ENCODE measurements at places on chromosomes 5 and 9.

DNA sequence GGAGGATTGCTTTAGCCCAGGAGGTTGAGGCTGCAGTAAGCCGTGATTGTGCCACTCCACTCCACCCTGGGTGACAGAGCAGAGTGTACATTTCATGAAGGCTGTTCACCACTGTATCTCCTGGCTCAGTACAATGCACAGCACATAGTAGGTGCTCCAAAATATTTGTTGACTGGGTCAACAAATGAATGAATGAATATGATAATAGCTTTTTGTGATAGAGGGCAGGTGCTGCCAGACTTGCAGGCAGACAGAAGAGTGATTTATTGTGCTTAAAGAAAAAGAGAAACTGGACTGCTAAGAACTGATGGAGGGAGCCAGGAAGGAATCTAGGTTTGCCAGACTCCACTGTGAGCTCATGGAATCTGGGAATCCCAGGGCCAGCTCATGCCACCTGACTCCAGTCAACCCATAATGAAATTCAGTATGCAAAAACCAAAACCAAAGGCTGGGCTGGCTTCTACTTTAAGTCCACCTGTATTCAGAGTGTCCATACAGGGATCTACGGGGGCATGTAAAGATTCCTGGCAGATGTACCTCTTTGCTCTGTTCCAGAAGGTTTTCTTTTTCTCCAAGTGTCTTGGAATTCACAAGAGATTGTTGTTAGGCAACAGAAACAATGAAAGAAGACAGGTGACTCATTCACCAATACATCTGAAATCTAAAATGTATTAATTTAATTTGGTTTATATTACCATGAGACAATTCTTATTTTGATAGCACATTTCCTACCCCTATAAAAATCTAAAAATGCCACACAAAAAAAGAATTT lies 15.5 kb upstream of the CTNNA1 start:
- no peak for DNase-seq

- DNase-seq, result no peak
These were observed 11.9 kb downstream of the CNTFR start for GRCh38 chr9:34577400-34578240.

GRCh38 chr5:134138416-134139376 lies 24.2 kb downstream of the TCF7 start:
- DNase-seq, result no peak

DNA sequence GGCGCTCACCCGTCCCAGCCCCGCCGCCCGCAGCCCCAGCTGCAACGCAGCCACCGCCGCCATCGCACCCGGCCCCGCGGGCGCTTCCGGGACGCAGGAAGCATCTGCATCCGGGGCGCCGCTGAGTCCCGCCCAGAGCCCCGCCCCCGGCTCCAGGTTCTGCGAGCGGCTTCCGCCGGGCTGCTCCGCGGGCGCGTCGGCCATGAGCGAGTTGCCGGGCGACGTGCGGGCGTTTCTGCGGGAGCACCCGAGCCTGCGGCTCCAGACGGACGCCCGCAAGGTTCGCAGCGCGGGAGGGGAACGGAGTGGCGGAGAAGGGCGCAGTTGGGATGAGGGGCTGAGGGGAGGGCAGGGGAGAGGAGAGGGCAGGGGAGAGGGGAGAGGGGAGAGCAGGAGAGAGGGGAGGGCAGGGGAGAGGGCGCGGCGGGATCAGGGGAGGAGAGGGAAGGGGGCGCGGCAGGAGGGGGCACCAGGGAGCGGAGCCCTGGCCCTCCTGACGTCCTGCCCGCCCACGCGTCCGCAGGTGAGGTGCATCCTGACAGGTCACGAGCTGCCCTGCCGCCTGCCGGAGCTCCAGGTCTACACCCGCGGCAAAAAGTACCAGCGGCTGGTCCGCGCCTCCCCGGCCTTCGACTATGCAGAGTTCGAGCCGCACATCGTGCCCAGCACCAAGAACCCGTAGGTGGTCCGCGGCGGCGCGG lies at the start of the genes SURF1 and SURF2:
SURF1 (minus strand) TSS at position 97 of the 701 bp plus-strand sequence; CDS start at position 63, 34 bp downstream.
SURF2 (plus strand) TSS at position 160 of the 701 bp plus-strand sequence; CDS start at position 203, 43 bp downstream.
- DNase-seq, result peak; percentile 84

DNA sequence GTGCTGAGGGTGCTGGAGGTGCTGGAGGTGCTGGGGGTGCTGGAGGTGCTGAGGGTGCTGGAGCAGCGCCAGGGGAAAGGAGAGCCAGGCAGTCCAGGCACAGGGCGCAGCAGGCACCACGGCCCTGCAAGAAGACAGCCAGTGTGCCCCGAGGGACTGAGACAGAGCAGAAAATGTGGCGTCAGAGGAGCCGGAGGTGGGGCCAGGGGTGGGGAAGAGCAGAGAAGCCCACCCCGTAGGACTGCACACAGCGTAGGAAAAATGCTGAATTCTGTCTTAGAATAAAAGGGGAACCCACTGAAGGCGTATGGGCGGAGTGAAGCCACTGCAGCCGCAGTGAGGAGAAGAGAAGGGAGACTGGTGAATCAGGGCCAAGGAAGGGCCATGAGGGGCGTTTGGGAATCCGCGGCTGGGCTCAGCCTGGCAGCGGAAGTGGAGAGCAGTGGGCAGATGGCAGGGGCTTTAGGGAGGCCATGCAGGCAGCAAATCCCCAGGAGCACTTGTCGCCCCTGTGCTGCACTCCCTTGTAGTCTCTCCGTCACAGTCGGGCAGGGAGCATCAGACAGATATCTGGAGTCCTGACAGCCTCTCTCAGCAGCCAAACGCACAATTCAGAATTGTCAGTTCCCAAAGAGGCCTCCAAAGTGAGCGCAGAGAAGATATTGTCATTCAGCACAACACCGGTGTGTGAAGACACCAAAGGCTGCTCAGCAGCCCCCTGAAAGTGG lies 35.9 kb upstream of the LECT2 start:
- no peak for DNase-seq

DNA sequence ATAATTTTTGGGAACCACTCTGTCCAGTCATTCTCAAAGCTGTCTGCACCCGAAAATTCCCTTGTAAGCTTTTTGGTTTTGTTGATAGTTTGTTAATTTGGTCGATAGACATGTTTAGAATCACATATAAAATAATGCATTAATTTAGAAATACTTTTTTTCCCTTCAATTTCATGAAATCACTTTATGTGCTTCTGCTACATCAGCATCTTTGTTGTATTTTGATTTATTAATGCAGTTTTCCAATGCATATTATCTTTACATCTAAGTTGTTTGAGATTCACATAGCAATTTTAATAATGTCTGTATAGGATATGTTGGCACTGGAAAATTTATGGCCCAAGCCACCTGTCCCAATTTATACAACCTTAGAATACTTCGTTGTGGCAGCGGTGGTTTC lies 60.6 kb upstream of the SV2C start:
- no peak for DNase-seq

GRCh38 chr5:68114378-68115040 lies 101.0 kb upstream of the PIK3R1 start:
- DNase-seq, result no peak

DNA sequence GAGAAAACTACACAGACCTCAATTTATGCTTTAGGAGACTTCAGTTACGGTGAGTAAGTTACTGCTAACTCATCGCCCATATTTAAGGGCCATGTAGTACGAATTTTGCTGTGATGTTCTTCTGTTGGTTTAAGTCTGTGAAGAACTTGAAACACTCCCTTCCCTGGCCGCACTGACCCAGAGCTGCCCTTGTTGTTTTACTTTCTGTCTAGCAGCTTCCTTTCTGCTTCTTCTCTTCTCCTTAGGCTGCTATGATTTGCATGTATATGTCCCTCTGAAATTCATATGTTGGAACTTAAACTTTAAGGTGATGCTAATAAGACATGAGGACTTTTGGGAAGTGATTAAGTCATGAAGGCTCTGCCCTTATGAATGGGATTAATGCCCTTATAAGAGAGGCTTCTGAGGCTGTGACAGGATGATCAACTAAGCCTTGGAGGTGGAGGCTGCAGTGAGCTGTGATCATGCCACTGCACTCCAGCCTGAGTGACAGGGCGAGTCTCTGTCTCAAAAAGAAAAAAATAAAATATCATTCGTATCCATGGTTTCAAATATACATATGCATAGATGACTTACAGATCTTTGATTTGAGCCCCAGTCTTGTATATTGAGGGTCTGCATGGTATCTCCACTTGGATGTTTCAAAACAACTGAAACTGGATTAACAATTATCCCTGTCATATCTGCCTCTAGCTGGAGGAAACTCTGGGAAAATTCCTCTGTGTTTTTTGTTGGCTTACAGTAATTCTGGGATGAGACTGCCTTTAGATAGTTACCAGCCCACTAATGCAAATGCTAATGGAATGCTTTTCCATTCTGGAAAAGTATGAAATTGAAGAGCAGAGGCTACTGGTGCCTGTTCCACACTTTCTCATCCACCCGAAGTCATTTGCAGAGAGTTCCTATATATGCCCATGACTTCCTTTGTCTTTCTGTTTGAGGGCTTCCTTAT lies 263.4 kb upstream of the ACTBL2 start:
- DNase-seq, result no peak

DNA sequence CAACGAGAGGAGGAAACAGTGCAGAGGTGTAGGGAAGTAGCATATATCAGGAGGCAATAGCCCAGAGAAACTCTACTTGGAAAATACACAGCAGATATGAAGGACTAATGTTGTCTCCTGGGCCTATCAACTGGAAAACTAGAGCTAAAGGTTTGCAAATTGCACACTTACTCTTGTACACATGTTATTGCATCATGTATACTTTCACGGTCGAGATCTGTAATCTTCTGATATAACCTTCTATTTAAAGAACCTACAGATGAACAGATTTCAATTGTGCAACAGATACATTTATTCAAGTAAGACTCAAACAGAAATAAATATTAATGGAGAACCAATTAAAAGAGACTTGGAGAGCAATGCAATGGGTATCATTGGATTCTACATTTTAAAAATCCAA lies 256.3 kb upstream of the TMEM161B start:
- DNase-seq, result no peak

DNA sequence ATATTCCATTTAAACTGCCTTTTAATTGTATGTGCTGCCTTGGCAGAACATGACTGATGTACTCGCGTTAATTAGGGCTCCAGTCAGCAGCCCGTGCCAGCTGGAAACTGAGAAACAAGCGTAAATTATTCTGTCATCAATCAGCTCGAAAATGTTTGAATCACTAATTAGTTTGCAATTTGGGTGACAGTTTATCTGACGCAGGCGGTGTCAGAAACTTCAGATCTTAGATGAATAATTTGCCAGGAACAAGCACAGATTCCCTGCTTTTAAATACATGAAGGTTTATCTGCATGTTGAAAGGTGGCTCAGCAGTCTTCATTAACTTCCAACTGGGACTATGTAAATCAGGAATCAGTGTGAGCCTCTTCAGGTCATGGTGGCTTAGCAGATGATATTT lies 176.0 kb upstream of the TLE4 start:
- no peak for DNase-seq

DNA sequence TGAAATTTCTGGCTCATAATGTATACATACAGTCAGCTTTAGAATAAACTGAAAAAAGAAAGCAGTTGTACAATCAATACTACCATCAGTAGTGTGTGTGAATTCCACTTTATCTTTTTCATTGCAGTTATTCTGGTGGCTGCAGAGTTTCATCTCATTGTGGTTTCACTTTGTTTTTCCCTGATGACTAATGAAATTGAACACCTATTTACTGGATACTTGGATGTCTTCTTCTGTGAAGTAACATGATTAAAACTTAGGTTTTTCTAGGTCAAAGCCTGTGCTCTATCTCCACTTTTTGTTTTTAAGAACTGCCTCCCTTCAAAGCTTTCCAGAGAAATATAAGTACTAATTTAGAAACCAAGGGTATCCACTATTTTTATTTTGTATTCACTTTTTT lies 174.3 kb downstream of the TRPM3 start:
- DNase-seq, result no peak

- no peak for DNase-seq
These were observed 33.1 kb downstream of the SCGB3A1 start for GRCh38 chr5:180558232-180558631.

- no peak for DNase-seq
These were observed 79.8 kb upstream of the SLCO4C1 start for GRCh38 chr5:102375876-102376275.

GRCh38 chr9:83475741-83476140 lies 62.5 kb downstream of the FRMD3 start:
- no peak for DNase-seq

DNA sequence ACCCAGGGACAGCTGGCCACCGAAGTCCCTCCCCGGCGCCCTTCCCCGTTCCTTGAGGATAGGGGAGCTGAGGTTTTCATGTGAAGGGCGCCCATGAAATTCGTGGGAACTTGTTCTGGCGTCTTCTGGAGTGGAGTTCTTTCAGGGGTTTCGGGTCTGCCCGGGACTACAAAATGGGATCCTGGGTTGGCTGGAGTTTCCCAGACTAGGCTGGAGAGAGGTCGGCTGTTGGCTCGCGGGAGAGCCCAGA lies 3.6 kb upstream of the RGMB start:
- DNase-seq, result no peak

DNA sequence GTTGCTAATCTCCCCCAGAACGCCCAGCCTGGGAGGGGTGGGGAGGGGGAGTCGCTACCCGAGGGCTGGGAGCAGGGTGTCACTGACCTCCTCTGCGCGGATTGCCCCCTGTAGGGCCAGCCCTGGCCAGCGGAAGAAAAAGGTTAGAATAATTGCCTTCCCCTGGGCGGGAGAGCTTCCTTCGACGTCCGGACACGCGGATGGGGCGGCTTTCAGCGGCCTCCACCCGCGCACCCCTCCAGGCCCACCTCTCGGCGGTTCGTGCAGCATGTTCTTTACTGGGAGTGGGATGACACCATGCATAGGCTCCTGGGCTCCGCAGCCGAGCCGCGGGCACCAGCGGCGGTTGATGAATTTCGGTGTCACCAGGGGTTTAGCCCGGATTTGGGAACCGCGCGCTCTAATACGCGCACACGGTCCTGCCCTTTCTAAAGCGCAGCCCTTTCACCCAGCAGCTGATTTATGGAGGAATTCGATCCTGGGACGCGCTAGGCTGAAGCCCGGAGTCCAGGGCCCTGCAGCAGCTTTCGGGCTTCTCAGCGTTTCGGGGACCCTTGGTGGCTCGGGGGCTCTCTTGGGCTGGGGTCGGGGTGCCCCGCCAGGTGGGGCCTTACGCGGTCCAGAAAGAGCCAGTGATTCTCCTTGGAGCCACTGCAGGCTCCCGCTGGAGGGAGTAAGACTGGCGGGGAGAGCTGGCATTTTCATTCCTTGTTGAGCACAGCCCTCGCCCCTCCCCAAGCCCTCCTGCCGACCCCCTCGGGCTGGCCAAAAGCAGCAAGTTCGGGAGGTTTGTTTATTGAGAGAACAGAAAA lies 10.1 kb downstream of the LMX1B start:
- no peak for DNase-seq

DNA sequence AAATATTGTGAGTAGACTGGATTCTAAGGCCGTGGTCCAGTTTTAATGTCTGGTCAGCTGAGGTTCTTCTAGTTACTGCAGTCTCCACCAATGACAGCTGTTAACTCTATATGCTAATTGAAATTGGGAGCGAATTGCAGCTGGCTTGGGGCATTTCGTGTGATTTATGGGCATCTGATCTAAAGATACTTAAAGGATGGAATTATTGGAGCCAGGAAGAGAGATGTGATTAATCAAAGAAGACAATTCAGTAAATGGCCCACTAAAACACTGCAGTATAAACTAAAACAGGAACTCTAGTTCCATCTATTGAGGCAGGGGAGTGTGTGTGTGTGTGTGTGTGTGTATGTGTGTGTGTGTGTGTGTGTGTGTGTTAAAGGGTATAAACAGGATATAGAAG lies 157.5 kb upstream of the IQGAP2 start:
- DNase-seq, result no peak

GRCh38 chr9:105275111-105275510 lies 30.7 kb downstream of the SLC44A1 start:
- no peak for DNase-seq

All from central memory CD4-positive, alpha-beta T cell (primary cell).